Stimulated activated CD4-positive, alpha-beta T cell treated with anti-CD3 and anti-CD28 coated beads, Interleukin-4, amount 100 ng/mL, for 48 hours (primary cell): ENCODE measurements at places on chromosomes 12 and 14.
A peak's percentile ranks its signal among the peaks of the same experiment; 100 is the strongest.

GRCh38 chr14:50812856-50813543 is 18.0 kb downstream of the NIN start:
- no peak for DNase-seq

- DNase-seq, result no peak
These were observed 53.5 kb upstream of the RNU6-8 start for GRCh38 chr14:32256576-32256975.

- no peak for DNase-seq
These were observed at the start of gene OAS1 for GRCh38 chr12:112906712-112907414. Gene OAS1, plus strand, starts transcription at chr12:112906962. Its CDS starts 78 bp downstream, at chr12:112907040.

DNA sequence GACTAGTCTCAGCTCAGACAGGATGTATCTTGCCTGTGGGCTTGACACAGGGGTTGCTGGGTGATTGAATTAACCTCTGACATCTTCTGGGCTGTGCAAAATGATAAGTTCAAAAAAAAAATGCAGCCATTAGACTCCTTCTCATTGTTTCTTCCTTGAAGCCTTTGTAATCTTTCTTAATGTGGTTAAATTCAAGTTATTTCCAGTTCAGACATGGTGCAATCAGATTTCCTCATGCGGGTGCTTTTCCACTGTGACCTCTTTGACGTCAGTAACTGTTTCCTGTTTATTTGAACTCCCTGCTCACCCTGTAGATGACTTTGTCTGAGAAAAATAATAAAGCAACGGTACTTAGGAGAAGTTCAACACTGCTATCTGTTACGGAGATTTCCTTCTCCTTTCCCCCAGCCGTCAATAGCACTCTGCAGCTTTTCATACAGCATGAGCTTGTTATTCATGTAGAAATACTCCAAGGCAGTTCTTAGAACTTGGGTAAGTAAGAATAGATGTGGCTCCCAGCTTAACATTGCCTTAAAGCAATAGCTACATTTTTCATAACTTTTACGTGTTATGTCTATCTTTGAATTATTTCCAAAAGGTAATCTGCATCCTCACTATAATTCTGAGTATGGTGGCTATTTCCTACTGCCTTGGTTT is 155.5 kb downstream of the PRKCH start:
- peak; percentile 32 for DNase-seq

GRCh38 chr14:77027538-77028383 is 747 bp downstream of the IRF2BPL start:
- peak; percentile 47 for DNase-seq

- no peak for DNase-seq
These were observed 33.1 kb downstream of the CAMKK2 start for GRCh38 chr12:121263206-121263935.

DNA sequence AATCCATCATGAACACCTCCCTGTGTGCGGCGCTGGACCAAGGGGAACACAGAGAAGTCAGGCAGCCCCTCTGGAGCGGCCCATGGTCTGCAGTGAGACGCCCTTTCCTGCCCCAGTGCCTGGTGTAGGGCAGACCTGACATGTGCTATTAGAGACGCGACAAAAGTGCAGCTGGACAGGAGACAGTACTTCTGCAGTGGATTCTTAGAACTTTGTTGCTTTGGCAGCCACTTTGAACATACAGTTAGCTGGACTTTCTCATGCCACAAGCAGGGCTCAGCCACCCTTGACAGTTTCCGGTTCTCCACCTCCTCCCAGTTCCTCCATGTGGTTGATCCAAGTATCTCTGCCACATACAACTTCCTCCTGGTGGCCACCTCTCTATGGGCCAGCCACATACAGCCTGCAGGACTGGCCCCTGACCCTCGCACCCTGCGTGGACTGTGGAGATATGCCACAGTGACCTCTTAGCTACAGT is 45.9 kb downstream of the LGMN start:
- no peak for DNase-seq

- DNase-seq, result no peak
These were observed 26.7 kb downstream of the GTF2A1 start for GRCh38 chr14:81193924-81194633.

- no peak for DNase-seq
These were observed 8.6 kb upstream of the ADSS1 start for GRCh38 chr14:104715416-104715815.

DNA sequence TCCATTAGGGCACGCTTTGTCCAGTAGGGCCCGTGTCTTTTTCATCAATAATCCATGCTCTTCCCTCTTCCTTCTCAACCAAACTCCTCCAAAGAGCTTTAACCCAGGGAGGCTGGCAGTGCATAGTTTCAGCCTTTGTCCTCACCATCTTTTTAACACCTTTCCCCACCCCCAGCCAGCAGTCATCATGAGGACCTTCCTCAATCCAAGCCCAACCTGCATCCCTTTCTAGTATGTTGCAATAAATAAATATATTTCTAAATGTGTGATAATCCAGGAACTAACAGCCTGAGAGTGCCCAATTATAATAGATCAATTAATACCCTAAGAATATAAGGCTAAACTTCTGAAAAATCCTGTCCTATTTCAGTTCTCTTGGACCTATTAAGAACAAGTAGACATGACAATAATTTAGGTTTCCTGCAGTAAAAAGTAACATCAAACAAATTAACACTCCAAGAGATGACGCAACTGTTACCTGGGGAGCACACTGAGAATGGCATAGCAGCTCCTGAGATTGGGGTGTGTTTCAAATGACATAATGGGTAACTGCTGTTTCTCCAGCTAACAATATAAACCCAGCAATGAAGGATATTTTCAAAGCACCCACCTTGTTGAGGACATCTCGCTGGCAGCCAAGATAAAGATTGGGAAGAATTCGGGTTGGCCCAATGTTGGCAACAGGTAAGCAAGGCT is 62.6 kb downstream of the DUSP16 start:
- no peak for DNase-seq

DNA sequence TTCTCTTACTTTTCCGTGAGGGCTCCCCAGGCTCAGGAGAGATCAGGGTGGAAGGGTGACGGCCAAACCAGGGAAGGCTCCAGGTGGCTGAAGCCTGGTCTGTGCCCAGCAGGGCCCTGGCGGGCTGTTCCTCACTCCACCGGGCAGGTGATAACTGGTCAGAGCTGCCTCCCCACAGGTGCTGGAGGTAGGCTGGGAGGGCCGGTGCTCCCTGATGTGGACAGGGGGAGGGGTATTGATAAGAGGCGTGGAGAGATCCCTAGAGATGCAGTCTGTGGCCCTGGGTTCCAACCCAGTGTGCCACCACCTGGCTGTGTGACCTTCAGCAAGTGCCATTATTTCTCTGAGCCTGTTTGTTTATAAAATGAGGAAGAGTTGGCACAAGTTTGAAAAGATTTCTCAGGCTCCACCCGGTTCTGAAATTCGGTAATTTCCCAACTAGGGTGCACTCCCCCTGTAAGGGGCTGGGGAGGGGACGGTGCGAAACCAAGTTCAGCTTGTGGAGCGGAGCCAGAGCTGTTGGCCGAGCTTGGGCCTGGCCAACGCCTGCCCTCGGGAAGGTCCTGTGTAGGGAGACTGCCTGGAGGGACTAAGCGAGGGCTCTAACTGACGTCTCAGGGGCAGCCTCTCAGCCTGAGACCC is 1.0 kb upstream of the NR4A1 start:
- no peak for DNase-seq

- DNase-seq, result no peak
These were observed 58.2 kb downstream of the CACNA1C start for GRCh38 chr12:2110849-2111566.

DNA sequence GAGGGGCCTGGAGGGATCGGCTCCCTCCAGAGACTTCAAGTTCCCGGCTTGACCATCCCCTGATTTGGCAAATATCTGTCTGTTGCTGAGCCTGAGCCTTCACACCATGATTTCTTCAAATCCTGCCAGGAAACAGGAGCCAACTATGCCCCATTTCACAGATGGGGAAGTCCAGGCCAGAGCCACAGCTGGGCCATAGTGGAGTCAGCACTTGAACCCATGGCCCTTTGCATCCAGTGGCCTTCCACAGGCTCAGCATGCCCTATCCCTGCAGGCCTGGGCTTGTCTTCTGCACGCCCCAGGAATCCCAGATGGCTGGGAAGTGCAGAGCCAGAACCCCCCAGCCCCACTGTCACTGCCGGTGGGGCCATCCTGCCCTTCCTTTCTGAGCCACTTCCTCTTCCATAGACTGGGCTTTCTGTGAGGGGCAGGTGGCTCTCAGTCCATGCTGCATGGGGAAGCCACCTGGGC is 44.9 kb downstream of the CYP46A1 start:
- no peak for DNase-seq

- DNase-seq, result no peak
These were observed 210.1 kb upstream of the EEA1 start for GRCh38 chr12:93139028-93139665.
